GM04504 (cell line): ENCODE measurements at places on chromosomes 6 and 20.

DNA sequence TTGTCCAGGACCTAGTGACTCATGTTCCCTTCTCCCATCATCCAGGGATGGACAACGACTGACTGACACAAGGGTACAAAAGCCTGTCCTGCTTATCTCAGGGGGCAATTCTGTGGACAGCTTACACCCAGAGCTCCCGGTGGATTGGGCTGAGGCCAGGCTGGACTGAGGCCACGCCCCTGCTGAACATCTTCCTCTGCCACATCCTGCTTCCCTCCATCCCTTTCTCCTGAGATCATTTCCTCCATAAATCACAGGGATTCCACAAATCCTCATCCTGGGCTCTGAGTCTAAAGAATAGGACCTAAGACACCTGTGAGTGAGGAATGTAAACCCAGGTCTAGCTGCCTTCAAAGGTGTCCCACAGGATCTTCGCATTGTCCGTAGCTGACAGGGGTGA is 30.4 kb upstream of the RNF24 start:
- no peak for DNase-seq

DNA sequence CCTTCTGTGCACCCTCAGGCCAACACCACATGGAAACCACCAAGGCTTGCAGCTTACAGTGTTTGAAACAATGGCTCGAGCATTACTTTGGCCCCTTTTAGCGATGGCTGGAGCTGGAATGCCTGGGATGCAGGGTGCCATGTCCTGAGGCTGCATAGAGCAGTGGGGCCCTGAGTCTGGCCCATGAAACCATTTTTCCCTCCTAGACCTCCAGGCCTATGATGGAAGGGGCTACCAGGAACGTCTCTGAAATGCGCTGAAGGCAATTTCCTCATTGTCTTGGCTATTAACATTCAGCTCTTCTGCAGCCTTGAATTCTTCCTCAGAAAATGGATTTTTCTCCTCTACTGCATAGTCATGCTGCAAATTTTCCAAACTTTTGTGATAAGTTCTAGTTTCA is 29.9 kb upstream of the SERINC1 start:
- no peak for DNase-seq

DNA sequence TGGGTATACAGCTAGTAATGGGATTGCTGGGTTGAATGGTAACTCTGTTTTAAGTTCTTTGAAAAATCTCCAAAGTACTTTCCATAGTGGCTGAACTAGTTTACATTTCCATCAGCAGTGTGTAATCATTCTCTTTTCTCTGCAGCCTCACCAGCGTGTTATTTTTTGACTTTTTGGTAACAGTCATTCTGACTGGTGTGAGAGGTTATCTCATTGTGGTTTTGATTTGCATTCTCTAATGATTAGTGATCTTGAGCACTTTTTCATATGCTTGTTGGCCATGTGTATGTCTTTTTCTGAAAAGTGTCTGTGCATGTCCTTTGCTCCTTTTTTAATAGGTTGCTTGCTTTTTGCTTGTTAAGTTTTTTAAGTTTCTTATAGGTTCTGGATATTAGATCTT is 194.2 kb upstream of the PHACTR1 start:
- DNase-seq: no peak

- DNase-seq: no peak
Observed at GRCh38 chr20:13458860-13459451, 179.8 kb downstream of the TASP1 start.

DNA sequence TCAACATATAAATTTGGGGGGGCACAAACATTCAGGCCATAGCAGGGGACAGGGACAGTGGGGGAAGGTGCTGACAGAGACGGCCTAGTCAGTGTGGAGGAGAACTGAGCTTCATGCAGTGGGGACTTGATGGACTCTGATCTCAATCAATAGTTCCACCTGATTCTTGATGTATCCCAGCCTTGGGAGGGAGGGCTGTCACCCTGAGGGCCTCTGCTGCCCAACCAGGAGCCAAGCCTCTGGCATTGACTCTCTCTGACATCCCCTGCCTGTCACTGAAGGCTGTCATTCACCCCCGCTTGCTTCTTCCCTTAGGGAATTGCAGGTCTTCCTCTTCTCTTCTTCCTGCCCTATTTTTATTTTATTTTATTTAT is 180.6 kb upstream of the TAB2 start:
- DNase-seq: no peak

GRCh38 chr6:158222066-158222465 is 53.9 kb downstream of the GTF2H5 start:
- DNase-seq: no peak

DNA sequence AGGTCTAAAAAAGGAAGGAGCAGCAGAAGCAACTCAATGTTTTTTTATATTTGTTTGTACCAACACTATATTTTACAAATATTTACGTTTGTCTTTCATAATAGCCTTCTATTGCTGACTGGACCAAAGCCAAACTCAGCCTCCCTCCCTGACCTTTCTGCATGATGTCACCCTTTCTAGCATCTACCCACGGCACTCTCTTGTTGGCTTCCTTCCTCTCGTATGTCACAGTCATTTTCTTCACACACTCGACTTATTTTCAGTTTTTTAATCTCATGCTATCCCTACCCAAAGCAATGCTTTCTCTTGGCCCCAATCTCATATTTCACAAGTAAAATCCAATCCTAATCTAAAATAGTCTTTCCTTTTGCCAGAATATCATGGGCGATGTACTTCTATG is 16.3 kb upstream of the FAM8A1 start:
- DNase-seq: no peak

GRCh38 chr6:109460161-109460829 is 4.7 kb upstream of the MICAL1 start:
- no peak for DNase-seq

DNA sequence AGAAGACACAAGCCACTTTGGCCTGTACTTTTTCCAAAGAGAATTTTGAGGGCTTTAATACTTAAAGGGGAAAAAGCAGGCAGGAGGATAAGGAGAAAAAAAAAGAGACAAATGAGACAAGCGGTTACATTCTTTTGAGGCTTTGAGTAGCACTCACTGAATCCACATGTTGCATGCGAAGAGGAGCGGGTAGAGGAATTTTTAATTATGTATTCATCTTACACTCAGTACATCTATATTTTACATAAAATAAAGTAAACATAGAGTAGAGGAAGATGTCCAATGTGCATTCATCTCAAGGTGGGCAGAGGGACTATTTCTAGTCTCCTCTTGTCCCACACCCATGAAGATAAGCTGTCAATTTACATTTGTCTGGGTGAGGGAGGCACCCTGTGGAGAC is 266.9 kb downstream of the CD109 start:
- DNase-seq: no peak

DNA sequence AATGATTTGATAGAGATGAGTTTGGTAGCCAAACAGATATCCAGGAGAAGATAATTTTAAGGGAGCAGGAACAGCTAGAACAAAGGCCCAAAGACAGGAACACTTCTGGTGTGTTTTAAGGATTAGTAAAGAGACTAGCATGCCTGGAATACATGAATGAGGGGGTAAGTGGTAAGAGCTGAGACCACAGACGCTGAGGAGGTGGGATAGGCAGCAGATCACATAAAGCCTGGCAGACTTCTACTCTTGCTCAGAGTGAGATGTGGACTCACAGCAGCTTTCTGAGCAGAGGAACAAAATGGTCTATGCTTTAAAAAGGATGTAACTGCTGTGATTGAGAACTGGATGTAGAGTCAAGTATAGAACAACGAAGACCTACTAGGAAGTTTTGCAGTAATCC is 100.1 kb downstream of the EPHA7 start:
- DNase-seq: no peak

DNA sequence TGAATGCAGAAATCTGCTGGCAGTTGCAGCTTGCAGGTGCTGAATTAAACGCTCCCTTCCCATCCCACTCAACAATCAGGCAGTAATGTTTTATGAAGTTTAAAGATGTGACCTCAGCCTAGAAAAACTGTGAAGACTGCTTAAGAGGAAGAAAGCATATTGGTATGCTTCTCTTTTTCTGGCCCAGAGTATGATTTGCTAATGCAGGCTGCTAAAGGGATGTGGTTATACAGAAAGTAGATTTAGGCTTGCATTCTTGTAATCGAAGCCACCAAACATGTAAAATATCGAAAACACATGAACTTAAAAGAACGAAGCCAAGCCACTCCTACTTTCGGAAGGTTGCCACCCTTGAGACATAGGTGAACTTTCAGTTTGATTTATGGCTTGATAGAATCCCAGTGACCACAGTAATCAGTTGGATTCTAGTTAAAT is 40.7 kb downstream of the MAP3K5 start:
- DNase-seq: no peak

DNA sequence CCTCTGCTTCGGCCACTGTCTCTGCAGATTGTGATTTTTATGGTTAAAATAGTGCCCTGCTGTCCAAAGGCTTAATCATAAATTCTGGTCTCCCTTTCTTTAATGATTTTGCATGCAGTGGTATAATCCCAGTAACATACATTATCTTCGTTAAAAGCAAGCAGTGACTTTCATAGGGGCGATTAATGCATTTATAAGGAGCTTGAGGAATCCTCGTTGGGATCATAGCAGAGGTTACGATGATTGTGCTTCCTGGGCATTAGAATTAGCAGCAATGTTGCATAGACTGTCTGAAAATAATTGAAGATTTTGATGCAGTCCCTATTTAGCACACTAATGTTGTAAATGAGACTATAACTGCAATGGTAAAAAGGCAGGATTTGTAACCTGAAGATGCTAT is 181.3 kb downstream of the PRL start:
- DNase-seq: no peak

DNA sequence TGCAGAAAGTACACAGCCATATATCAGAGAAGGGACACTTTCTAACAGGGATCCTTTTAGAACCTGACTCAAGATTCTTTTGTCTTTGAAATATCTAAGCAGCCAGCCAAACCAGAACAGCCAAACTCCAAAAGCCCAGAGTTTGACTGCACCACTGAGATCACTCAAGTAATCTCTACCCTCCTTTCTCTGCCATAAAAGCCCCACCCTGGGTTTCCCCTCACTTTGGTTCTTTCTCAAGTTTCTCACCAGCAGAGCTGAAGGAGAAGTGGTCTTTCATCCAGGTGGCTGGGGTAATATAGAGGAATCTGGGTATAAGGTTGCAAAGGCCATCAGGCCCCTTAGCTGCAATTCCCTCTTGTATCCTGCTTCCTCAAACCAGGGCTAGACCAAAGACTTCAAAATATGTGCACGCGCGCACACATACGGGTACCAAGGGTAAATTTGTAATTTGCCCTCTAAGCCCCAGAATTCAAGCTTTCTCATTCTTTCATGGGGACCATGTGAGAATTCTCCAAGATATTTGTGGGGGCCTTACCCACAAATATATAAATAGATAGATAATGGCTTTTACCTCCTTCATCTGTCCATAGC is 42.9 kb downstream of the GPX5 start:
- no peak for DNase-seq

DNA sequence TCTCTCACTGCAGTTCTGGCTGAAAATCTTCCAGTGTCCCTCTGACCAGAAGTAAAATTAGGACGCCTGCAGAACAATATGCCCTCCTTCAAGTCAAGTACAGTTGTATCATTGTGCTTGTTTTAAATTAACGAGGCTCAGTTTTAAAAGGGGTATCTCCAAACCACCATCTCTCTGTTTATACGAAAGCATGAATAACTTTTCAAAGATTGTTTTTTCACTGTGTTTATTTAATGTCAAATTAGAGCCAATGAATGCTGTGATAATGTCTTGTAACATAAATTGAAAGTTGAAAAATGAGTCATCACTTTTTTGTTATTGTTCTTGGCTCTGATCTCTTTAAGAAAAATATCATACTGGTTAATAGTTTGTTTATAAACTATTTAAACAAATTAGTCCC is 230.7 kb upstream of the THEMIS start:
- DNase-seq: no peak

GRCh38 chr6:84546427-84546914 is 217.9 kb downstream of the TBX18 start:
- peak; percentile 57 for DNase-seq

DNA sequence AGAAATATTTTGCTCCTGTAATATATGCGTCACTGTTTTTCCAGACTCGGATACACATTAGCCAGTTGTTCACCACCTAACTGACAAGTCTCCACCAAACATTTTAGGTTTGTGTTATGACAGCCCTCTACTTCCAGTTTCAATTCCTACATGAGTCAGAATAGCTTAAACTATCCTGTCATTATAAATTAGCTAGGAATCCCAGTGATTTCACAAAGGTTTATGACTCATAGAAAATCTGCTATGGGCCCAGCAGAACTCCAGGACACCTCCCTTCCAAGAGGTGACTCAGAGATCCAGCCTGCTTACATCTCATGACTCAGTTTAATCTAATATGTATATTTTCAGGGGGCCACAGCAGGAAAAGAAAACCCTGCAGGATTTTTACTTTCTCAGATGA is 17.4 kb upstream of the PLCB4 start:
- peak; percentile 89 for DNase-seq

DNA sequence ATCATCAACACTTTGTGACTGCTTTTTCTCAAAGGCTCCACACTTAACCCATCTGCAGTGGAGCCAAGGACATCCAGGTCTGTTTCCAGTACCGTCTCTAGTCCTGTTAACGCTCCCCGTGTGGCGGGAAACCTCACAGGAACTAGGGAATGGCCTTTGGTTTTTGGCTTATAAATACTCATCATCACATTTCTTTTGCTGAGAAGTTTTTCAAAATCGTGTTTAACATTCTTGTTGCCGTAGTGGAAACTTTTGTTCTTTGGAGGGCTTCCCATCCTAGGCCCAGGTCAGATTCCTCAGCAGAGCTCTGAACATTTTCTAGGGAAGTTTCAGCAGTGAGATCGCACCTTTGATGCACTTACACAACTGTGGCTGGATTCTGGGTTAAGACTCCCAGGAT is 24.6 kb downstream of the DAAM2 start:
- DNase-seq: no peak

DNA sequence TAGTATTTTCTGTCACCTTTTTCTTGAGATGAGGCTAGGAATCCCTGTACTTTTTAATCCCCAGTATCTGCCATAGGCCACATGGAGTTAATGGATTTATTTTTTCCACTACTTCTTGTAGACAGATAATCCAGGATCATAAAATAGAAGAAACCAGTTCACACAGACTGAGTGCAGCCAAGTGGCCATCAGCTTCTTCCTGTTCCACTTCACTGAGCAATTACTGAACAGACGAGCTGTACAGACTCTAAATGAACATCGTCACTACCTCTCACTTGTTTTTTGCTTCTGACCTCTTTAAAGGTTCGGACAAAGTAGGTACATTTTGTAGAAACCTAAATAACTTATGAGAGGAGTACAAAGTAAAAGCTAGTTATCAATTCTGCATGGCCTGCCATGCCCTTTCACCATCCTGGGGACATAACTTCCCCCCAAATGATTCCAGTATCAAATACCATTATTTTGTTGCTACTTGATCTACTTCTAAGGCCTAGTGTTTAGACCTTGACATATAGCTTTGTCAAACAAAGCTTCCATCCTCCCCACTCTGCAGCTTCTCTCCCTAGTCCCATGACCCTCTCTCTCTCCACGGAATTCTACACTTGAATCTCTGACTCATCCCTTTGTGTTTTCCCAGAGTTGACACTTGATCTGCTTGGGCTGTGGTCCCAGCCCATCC is 34.4 kb upstream of the ARHGAP18 start:
- DNase-seq: peak; percentile 56
